Stimulated activated naive CD4-positive, alpha-beta T cell (primary cell): ENCODE measurements at places on chromosomes 3 and 15.

- DNase-seq, result peak; percentile 40
Measured at GRCh38 chr3:129650256-129650872, 43.9 kb upstream of the PLXND1 start.

DNA sequence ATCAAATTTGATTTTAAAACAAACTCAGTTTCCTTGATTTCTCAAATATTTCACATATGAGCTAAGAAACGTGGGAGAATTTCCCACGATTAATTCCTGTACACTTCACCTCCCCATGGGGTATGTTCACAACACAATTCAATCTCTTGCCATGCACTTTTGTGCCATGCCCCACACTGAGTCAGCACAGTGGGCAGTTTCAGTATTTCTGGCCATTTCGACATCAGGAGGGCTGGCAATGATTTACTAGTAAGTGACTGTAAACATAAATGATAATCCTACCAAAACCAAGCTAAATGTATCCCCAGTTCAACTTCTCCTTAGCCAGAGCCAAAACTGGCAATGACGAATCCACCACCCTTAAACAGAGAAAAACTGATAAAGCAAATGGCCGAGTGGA, 293.6 kb downstream of the FGF12 start:
- DNase-seq, result no peak

DNA sequence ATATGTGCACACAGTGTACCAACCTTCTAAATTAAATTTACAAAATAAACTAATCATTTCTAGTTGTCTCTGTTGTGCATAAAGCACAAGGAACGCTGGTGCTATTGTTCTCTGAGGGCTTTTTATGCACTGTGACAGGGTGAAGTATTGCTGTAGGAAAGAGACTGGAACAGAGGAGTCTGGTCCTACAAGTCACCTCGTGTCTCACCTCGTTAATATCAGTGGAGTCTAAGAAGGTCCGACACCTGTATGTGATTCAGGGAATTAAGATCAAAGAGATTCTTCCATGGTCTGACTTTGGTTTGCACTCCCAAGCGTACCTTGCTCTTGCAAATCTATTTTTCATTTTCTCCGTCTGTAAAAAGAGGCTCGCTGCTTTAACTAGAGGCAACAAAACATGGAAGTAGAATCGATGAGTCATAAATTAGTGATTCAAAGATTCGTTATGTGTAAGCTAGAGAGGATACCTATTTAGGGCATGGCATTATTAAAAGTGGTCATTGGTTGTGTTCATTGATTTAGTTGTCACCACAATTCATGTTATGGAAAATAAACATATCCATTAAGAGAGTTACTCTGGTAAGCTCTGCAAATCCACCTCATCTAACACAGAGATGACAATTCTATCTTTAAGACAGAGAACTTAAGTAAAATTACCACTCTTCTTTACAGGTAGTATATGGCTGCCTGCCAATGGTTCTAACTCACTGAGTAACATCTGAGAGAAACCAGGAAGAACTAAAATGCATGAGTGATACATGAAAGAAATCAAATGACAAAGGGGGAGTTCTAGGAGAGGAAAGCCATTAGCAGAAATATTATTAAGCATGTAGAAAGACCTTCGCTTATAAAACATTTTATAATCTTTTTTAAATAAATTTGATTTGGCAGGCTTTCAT, 219.4 kb upstream of the GBE1 start:
- DNase-seq, result no peak

GRCh38 chr15:84894736-84895425, 10.4 kb downstream of the SLC28A1 start:
- DNase-seq, result no peak

- no peak for DNase-seq
Measured at GRCh38 chr3:146189519-146190173, 28.7 kb upstream of the PLOD2 start.

DNA sequence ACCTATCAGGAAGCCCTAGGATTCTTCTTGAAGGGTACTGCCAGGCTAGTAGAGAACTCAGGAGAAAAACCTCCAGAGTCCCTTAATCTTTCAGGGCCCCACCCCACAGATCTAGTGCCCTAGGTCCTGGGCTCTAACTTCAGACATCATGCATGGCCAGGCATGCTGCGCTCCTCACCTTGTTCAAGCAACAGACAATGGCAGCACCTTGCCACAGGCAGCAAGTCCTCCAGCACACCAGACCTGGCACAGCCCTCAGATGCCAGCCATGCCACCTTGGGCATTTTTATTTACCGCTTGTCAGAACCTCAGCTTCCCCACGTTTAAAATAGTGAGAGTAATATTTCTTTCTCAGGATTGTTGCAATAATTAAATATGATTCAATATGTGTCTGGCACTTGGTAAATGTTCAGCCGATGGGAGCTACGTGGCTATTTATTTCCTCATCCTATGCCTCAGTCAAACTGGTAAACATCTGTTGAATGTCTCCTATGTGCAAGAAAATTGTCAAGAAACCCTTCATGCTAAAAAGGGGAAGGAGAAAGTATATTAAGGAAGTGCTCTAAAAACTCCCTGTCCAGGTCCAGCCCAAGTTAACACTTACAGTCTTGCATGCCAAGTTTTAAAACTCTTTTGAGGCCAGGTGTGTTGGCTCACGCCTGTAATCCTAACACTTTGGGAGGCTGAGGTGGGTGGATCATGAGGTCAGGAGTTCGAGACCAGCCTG, 14.5 kb upstream of the CCR1 start:
- no peak for DNase-seq

DNA sequence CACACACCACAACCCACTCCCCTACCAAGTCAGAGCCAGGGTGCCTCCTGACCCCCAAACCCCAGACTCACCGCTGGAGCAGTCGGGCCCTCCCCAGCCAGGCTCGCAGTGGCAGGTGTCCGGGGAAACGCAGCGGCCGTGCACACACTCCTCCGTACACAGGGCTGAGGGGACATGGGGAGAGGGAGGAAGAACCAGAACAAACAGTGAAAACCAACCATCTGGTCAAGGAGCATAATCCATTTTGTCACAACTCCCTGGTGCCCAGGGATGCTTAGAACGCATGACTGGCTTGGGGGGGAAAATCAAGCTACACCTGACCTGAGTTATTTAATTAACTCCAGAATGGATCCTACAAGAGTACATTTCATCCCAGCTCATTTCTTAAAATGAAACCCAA, 159.2 kb downstream of the MEGF11 start:
- DNase-seq, result no peak

GRCh38 chr15:28961391-28961790, 75.6 kb downstream of the APBA2 start:
- no peak for DNase-seq

DNA sequence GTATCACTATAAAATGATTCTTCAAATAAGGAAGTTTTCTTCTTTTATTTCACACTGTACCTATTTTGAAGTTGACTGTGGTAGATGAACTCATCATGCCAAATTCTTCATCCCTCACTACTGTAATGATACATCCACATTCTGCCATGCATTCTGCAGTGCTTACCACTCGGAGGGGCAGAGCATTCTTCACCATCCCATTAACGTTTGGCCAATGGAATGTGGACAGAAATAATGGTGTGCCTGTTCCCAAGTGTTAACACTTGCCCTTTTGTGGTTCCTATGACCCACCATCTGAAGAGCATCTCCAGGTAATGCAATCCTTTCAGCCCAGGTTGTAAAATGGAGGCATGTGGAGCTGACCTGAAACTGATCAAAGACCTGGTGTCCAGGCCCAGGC, 18.6 kb downstream of the GOLIM4 start:
- no peak for DNase-seq

- no peak for DNase-seq
Measured at GRCh38 chr3:79427081-79427480, 340.7 kb downstream of the ROBO1 start.

- no peak for DNase-seq
Measured at GRCh38 chr3:142888099-142888480, 793 bp downstream of the PCOLCE2 start.

GRCh38 chr15:83064859-83065258, 2.2 kb downstream of the BTBD1 start:
- DNase-seq, result peak; percentile 7

DNA sequence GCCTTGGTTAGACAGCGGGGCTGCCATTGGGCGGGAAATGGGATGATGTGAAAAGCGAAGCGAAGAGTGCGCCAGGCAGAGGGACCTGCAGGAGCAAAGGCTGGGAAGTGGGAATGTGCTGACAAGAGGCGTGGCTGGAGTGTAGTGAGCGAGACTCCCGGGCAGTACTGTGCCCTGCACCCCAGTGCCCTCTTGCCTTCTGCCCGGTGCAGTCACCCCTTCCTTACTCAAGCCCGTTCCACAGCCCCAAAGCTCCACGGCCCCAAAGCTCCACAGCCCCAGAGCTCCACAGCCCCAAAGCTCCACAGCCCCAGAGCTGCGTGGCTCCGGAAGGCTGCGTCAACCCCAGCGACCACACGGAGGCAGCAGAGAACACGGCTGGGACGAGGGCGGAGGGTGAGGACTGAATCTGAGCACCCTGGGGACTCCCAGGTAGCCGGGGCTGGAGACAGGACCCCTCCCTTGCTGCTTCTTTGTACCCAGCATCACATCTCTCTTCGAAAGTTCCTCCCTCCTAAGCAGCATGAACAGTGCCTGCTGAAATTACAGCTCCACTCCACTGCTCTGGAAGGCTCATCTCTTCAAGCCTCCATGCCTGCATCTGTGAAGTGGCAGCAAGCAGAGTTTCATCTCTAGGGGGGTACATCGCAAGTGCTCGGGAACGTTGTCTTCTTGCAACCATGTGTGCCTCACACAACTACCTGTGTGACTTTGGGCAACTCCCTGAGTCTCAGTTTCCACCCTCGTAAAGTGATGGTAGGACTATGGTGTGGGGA, 108.9 kb downstream of the FBLN2 start:
- peak; percentile 33 for DNase-seq

- DNase-seq, result no peak
Measured at GRCh38 chr3:61537366-61537765, 24.0 kb upstream of the PTPRG start.

- no peak for DNase-seq
Measured at GRCh38 chr3:185335799-185336198, 27.1 kb upstream of the MAP3K13 start.

GRCh38 chr3:37741644-37742043, 120.0 kb upstream of the CTDSPL start:
- DNase-seq, result no peak

DNA sequence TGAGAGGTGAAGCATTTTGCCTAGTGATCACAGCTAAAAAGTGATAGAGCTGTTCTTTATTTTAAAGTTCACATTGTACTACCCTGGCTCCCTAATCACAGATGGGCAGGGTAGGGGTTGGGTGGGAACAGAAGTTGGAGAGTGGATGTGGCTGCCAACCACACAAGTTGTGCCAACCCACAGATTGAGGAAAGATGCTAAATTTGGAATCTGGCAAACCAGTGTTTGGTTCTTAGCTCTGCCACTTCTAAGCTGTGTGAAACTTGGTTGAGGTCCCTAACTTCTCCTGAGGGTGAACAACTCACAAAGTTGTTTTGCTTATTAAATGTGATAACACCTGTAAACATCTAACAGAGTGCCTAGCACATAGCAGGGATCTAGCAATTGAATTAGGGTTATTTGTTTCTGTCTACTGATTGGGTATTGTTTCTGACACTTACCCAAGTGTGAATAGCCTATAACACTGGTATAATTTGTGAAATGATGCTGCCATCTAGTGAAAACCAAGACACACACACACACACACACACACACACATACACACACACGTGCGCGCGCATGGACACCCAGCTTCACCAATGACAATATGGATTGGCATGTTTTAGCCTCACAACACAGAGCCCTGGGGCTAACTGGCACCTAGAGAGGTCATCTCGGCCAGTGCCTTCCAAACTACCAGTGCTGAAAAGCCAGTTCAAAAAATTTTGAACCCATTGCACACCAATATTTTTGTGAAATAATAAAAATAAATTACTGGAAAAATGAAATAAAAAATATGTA, 25.3 kb downstream of the ADGRG7 start:
- DNase-seq, result no peak

- DNase-seq, result no peak
Measured at GRCh38 chr3:40973141-40973540, 226.2 kb upstream of the CTNNB1 start.

- no peak for DNase-seq
Measured at GRCh38 chr3:171372694-171373093, 87.5 kb downstream of the TNIK start.

DNA sequence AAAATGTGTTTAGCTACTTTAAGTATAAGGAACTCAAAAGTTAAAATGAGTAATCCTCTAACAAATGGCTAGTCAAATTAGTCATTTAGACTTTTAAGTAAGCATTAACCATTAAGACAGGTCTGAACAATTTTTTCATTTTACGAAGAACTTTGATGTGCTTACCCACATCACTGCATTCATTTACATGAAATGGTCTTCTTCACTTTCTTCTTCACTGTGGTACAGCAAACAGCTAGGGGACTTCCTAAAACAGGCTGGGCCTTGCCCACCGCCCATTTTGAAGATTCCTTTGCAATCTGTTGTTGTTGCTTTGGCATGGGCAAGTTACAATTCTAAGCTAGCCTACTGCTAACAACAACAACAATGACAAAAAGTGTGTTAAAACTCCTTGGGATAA, 67.4 kb downstream of the CBLB start:
- DNase-seq, result no peak
